Bladder microvascular endothelial cell (primary cell): ENCODE measurements at places on chromosomes 2 and 18. TPM values are rescaled to one million over a fixed set of nuclear protein-coding genes. Genes with fewer than 3 reads are reported as not detected.

The TMEM200C gene
- total RNA-seq: not detected in 2 replicates

The TRPM8 gene
- total RNA-seq: not detected in 2 replicates

The SLC4A3 gene
- under 0.01 and 0.25 TPM in 2 replicates for total RNA-seq

The SLC5A7 gene
- not detected in 2 replicates for total RNA-seq

The POTEI gene
- total RNA-seq: 0.16 and 0.63 TPM in 2 replicates

The EMILIN1 gene
- 2.3 and 49.0 TPM in 2 replicates for total RNA-seq

The ZC3H8 gene
- 2.3 and 10.9 TPM in 2 replicates for total RNA-seq

The CPLX4 gene
- total RNA-seq: not detected in 2 replicates

The GPR45 gene
- total RNA-seq: not detected in 2 replicates

The PLCL1 gene
- 2.0 and 2.1 TPM in 2 replicates for total RNA-seq

The REG3G gene
- total RNA-seq: not detected in 2 replicates

The FOXI3 gene
- total RNA-seq: not detected in 2 replicates

The COL4A4 gene
- under 0.01 TPM in 1 of 2 replicates, not detected in the other for total RNA-seq

The B4GALT6 gene
- total RNA-seq: 1.9 and 7.0 TPM in 2 replicates

The PLGLB2 gene
- total RNA-seq: 0.65 and 2.4 TPM in 2 replicates

The ICOS gene
- total RNA-seq: not detected in 2 replicates

The SLC8A1 gene
- total RNA-seq: 0.94 and 1.9 TPM in 2 replicates

The RMDN2 gene
- total RNA-seq: 1.8 and 2.3 TPM in 2 replicates

The AGFG1 gene
- 18.6 and 59.1 TPM in 2 replicates for total RNA-seq

The IL36RN gene
- not detected in 2 replicates for total RNA-seq

The GPR39 gene
- total RNA-seq: 0.31 TPM in 1 of 2 replicates, not detected in the other

The SMYD5 gene
- total RNA-seq: 11.0 and 17.9 TPM in 2 replicates

The FSHR gene
- total RNA-seq: not detected in 2 replicates

The KRTCAP3 gene
- total RNA-seq: 0.44 and 0.49 TPM in 2 replicates

The UBXN4 gene
- 43.2 and 86.5 TPM in 2 replicates for total RNA-seq
